ENCODE measurements at places on chromosomes 2 and 18.

DNA sequence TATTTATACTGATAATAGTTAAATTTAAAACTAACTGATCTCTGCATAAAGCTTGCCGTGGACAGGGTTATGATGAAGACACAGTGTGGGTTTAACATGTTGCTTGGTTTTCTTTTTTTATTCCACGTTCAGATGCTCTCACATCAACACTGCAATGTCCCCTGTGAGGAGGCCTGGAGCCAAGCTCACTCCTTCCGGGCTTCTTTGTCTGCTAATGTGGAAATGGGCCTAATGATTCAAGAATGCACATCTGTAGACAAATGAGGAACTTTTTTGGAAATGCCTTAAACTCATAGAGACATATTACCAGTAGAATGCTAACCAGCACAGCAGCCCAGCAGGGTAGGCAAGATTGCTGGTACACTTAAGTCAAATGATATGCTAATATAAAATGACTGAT, 208.0 kb downstream of the GALR1 start:
- DNase-seq: no peak

DNA sequence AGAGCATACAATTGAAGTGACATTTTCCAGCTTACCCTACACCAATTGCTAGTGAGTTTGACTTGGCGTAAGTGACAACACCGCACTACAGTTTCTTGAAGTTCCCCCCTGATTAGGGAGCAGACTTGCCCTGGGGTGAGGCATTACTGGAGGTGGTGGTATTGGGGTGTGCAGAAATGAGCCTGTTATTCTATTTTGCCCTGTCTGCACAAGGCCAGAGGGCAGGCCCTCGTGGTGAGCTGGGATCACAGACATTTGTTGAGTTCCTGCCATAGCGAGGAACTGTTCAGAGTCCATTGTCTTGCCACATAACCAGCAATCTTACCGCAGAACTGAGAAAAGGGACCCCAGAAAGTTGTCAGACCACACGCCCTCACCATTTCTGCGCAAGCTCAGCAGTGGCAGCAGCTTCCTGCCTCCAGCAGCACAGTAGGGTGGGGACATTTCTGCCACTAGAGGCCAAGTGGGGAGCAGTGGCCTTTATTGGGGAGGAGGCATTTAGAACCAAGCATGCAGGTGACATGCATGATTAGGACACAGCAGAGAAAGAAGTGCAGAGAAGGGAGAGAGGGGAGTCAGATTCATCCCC, 103.6 kb upstream of the BCL2L11 start:
- DNase-seq: no peak

GRCh38 chr2:235445116-235445515, 48.7 kb upstream of the AGAP1 start:
- no peak for DNase-seq

- DNase-seq: no peak
Measured at GRCh38 chr2:216606551-216607276, 26.5 kb upstream of the IGFBP2 start.

GRCh38 chr2:151241224-151241623, 20.4 kb downstream of the RBM43 start:
- no peak for DNase-seq

DNA sequence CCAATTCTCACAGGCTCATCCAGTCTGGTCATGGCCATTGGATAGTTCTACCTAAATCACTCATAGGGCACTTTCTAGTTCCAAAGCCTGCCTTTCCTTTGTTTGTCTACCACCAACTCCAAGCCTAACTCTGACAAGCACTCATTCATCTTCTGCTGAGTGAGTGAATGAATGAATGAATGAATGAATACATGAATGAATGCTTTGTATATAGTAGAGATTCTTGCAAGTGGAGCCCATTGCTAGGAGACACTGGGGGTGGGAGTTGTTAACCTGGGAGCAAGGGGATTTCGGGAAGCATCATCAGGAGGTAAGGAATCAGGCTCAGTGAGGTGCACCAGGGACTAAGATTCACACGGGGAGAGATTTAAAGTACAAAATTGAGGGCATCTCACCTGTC, 3.3 kb upstream of the MOCOS start:
- no peak for DNase-seq

Measured in ovary (tissue), 10 donors.